Uterine smooth muscle cell (primary cell): ENCODE measurements at places on chromosomes 16 and 17. TPM values are rescaled to one million over a fixed set of nuclear protein-coding genes. Genes with fewer than 3 reads are reported as not detected.

The OR1D5 gene
- not detected in 2 replicates for total RNA-seq

The NEUROD2 gene
- not detected in 2 replicates for total RNA-seq

The TVP23A gene
- total RNA-seq = 0.12 TPM in 1 of 2 replicates, not detected in the other

The EIF3CL gene
- total RNA-seq = 127 and 171 TPM in 2 replicates

The APOH gene
- not detected in 2 replicates for total RNA-seq
